ENCODE measurements at places on chromosomes 6 and 20. TPM values are rescaled to one million over a fixed set of nuclear protein-coding genes. Genes with fewer than 3 reads are reported as not detected.

The CHMP4B gene
- total RNA-seq, result 18.5 TPM

The KIFC1 gene
- total RNA-seq, result 0.68 TPM

The SAMD5 gene
- 1.4 TPM for total RNA-seq

The IER3 gene
- 273 TPM for total RNA-seq

The CALHM5 gene
- total RNA-seq, result under 0.01 TPM

The PACSIN1 gene
- total RNA-seq, result not detected

The PAK5 gene
- not detected for total RNA-seq

The CGA gene
- not detected for total RNA-seq
